Tibial nerve (tissue), 4 donors: ENCODE measurements at places on chromosomes 1 and 21. TPM values are rescaled to one million over a fixed set of nuclear protein-coding genes. Genes with fewer than 3 reads are reported as not detected.
A peak's percentile ranks its signal among the peaks of the same experiment; 100 is the strongest.

The OR2L3 gene
- not detected for total RNA-seq

- no peaks in the 10 kb centered on the region for H3K4me1 ChIP-seq
- no peak overlapping the region for H3K4me3 ChIP-seq
- no peak overlapping the region for H3K27ac ChIP-seq
- no peaks in the 10 kb centered on the region for H3K36me3 ChIP-seq
Observed at GRCh38 chr1:157771661-157772425, 5.1 kb downstream of the FCRL2 start.

DNA sequence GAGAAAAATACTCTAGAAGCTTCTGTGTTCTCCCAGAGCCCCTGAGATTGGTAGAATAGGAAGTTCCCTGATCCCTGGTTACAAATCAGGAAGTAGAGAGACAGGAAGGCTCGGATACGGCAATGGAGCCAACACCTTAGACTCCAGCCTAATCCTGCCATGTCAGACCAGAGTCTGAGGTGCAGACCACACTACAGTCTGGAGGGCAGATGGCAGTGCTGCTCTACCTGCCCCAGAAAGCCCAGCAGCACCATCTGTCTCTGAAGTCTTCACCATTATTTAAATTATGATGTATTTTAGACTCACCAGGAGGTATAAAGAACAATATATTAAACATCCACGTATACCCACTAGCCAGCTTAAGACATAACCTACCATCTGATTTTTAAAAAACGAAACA lies 93.0 kb downstream of the MTR start:
- H3K27ac ChIP-seq, result no peak overlapping the region
- H3K27me3 ChIP-seq, result no peaks in the 10 kb centered on the region
- H3K4me1 ChIP-seq, result no peaks in the 10 kb centered on the region
- no peak for DNase-seq
- peaks cover 2% of the 10 kb centered on the region for H3K36me3 ChIP-seq

GRCh38 chr21:27580276-27580675 lies 613.4 kb upstream of the ADAMTS5 start:
- no peaks in the 10 kb centered on the region for H3K4me1 ChIP-seq
- H3K27ac ChIP-seq, result no peak overlapping the region
- DNase-seq, result no peak
- no peaks in the 10 kb centered on the region for H3K27me3 ChIP-seq
- H3K36me3 ChIP-seq, result no peaks in the 10 kb centered on the region

GRCh38 chr1:78304761-78305160 lies 186.0 kb upstream of the PTGFR start:
- H3K4me3 ChIP-seq, result no peak overlapping the region
- H3K27ac ChIP-seq, result no peak overlapping the region
- no peak for DNase-seq
- no peaks in the 10 kb centered on the region for H3K36me3 ChIP-seq
- H3K4me1 ChIP-seq, result no peaks in the 10 kb centered on the region
- H3K27me3 ChIP-seq, result no peaks in the 10 kb centered on the region

DNA sequence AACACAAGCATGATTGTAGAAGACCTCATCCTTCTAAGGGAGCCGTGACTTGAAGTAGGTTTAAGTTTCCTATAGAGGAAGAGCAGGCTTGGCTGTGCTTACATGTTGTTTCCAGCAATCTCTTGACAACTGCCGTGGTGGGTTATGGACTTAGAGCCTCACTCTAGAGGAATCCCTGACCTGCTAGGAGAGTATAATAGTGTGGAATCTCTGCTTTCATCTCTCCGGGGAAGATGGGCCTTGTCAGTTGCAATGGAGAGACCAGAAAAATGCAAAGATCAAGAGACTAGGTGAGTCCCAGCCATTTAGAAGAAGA lies 137.6 kb downstream of the MIS18A start:
- no peak overlapping the region for H3K4me3 ChIP-seq
- H3K36me3 ChIP-seq, result no peaks in the 10 kb centered on the region
- H3K4me1 ChIP-seq, result no peaks in the 10 kb centered on the region
- H3K27me3 ChIP-seq, result no peaks in the 10 kb centered on the region
- no peak for DNase-seq
- H3K27ac ChIP-seq, result no peak overlapping the region

The FHAD1 gene
- total RNA-seq, result 0.63 TPM

GRCh38 chr1:112358798-112359408 lies 37.1 kb upstream of the CTTNBP2NL start:
- H3K4me1 ChIP-seq, result no peaks in the 10 kb centered on the region
- peak overlapping the region; percentile 92 for H3K27ac ChIP-seq
- H3K36me3 ChIP-seq, result no peaks in the 10 kb centered on the region
- H3K4me3 ChIP-seq, result peak overlapping the region; percentile 51
- peak; percentile 71 for DNase-seq
- H3K27me3 ChIP-seq, result no peaks in the 10 kb centered on the region

GRCh38 chr1:50152236-50152635 lies 43.5 kb downstream of the ELAVL4 start:
- H3K27ac ChIP-seq, result no peak overlapping the region
- no peaks in the 10 kb centered on the region for H3K4me1 ChIP-seq
- H3K27me3 ChIP-seq, result no peaks in the 10 kb centered on the region
- DNase-seq, result no peak
- no peaks in the 10 kb centered on the region for H3K36me3 ChIP-seq

DNA sequence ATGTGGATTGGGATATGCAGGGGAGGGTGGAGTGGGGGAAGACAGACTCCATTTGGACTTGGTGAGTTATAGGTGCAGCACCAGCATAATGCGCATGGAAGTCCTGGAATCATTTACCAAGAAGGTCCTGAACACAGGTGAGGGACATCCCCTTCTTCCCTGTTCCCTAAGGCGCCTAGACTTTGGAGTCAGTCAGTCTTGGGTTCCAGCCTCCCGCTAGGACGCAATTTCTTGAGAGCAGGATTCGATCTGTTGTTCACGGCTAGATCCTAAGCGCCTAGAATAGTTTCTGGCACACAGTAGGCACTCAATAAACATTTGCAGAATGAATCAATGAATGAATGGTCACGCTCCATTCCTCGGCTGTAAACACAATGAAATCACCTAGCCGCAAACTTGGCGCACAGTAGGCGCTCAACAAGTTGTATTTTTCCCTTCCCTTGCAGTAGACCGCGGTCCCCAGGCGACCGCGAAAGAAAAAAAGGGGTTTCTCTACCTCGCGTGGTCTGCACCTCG lies 1.0 kb upstream of the AK4 start:
- no peak for DNase-seq
- peak overlapping the region; percentile 64 for H3K4me3 ChIP-seq
- no peaks in the 10 kb centered on the region for H3K36me3 ChIP-seq
- H3K27me3 ChIP-seq, result no peaks in the 10 kb centered on the region

The TNNI3K gene
- 4.1 TPM for total RNA-seq

The RASAL2 gene
- 44.8 TPM for total RNA-seq

The FNDC5 gene
- 0.21 TPM for total RNA-seq

The RAB42 gene
- total RNA-seq, result 8.7 TPM

The GPR161 gene
- total RNA-seq, result 8.1 TPM

GRCh38 chr1:229347528-229347927 lies 4.7 kb upstream of the CCSAP start:
- no peak overlapping the region for H3K4me3 ChIP-seq
- no peaks in the 10 kb centered on the region for H3K4me1 ChIP-seq
- H3K36me3 ChIP-seq, result no peaks in the 10 kb centered on the region
- no peaks in the 10 kb centered on the region for H3K27me3 ChIP-seq

The CYP2J2 gene
- 17.8 TPM for total RNA-seq

GRCh38 chr1:226428791-226429461 lies 21.0 kb upstream of the PARP1 start:
- H3K27me3 ChIP-seq, result no peaks in the 10 kb centered on the region
- H3K27ac ChIP-seq, result no peak overlapping the region
- no peak overlapping the region for H3K4me3 ChIP-seq
- no peak for DNase-seq

DNA sequence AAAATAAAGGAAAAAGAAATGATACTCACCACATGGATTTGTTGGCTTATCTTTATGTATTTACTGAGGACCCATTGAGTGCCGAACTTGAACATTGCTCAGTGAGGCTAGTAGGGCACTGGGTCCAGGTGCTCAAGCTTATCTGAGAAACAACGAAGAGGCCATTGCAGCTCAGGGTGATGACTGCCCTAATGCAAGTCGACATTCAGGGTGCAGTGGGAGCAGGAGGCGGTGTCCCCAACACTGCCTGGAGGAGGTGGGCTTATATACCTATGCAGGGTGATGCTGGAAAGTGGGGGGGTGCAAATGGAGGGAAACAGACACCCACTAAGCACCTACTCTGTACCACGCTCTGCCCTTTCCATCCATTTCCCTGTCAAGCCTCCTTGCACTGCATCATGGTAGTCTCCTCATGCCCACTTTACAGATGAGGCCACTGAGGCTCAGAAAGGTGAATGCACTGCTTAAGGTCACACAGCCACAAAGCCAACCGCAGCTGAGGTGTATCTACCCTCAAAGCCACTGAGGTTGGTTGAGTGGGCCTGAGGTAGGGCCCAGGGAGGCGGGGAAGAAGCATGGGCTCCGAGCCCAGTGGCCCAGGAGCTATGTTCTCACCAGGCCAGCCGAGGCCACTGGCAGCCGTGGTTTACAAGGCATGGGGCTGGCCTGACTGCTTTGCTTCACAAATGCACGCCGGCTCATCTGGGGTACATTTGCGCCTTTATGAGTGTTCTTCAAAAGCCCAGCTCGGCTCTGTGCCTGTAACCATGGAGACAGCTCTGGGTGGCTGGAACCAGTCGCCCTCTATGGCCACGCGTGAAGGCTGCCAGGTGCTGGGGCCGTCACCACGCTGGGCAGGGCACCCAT lies 103.8 kb downstream of the EPHB2 start:
- no peaks in the 10 kb centered on the region for H3K36me3 ChIP-seq
- no peaks in the 10 kb centered on the region for H3K27me3 ChIP-seq
- peaks cover 22% of the 10 kb centered on the region for H3K4me1 ChIP-seq
- DNase-seq, result peak; percentile 75
- no peak overlapping the region for H3K4me3 ChIP-seq

GRCh38 chr1:10536133-10536770 lies 61.5 kb downstream of the PEX14 start:
- H3K27ac ChIP-seq, result no peak overlapping the region
- H3K36me3 ChIP-seq, result peaks cover 22% of the 10 kb centered on the region
- no peaks in the 10 kb centered on the region for H3K27me3 ChIP-seq
- DNase-seq, result no peak
- H3K4me3 ChIP-seq, result no peak overlapping the region
- H3K4me1 ChIP-seq, result no peaks in the 10 kb centered on the region

The GPR25 gene
- total RNA-seq, result not detected

DNA sequence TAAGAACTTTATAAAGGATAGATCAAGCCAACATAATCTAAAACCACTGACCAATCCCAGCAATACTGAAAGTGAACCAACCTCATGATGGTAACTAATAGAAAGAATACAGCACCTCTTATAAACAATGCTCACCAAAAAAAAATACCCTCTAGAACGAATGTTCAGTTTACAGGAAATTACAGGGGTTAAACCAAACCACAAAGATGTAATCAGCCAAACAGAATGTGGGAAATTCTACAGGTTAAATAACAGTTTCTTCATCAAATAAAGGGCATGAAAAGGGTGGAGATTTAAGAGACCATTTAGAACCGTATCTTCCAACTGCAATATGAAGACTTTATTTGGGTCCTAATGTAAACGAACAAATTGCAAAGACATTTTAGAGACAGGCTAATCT lies 30.4 kb downstream of the ARID4B start:
- no peak overlapping the region for H3K27ac ChIP-seq
- H3K4me1 ChIP-seq, result peaks cover 42% of the 10 kb centered on the region
- no peak for DNase-seq
- H3K27me3 ChIP-seq, result no peaks in the 10 kb centered on the region
- no peak overlapping the region for H3K4me3 ChIP-seq

- peaks cover 24% of the 10 kb centered on the region for H3K4me1 ChIP-seq
- H3K27ac ChIP-seq, result peak within 1 kb of the TSS; percentile 86
- peaks cover 6% of the 10 kb centered on the region for H3K36me3 ChIP-seq
- DNase-seq, result no peak
Observed at GRCh38 chr1:35557118-35557610, at the start of gene KIAA0319L. Gene KIAA0319L (minus strand): TSS chr1:35557403. CDS start chr1:35554491, 2,912 bp downstream.

GRCh38 chr1:67644566-67644965 lies 40.4 kb upstream of the GADD45A start:
- no peaks in the 10 kb centered on the region for H3K27me3 ChIP-seq
- no peak overlapping the region for H3K27ac ChIP-seq
- no peak overlapping the region for H3K4me3 ChIP-seq
- no peaks in the 10 kb centered on the region for H3K36me3 ChIP-seq
- peaks cover 31% of the 10 kb centered on the region for H3K4me1 ChIP-seq

DNA sequence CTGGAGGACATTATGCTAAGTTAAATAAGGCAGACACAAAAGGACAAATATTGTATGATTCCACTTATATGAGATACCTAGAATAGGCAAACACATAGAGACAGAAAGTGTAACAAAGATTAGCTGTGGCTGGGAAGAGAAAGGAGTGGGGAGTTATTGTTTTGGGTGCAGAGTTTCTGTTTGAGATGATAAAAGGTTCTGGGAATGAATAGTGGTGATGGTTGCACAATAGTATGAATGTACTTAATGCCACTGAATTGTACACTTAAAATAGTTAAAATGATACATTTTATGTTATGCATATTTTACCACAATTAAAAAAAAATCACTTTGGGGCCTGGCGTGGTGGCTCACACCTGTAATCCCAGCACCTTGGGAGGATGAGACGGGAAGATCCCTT lies 21.2 kb upstream of the ERO1B start:
- no peaks in the 10 kb centered on the region for H3K36me3 ChIP-seq
- no peak for DNase-seq
- H3K27ac ChIP-seq, result no peak overlapping the region
- H3K27me3 ChIP-seq, result no peaks in the 10 kb centered on the region

DNA sequence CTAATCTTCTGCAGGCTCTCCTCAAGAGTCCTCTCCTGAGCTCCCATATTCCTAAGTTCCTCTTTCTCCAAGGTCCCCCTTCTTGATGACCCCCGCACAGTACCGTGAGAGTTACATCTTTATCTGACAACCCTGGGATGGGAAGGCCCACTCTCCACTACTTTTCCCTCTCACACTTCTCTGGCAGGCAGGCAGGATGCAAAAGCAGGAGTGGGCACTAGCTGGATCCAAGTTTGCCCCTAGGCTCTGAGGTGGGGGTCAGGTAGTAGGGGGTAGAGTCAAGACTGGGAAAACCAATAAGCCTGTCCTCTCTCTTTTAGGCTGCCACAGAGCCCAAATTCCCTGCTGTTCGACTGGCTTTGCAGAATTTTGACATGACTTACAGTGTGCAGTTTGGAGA lies 3.9 kb downstream of the NSUN4 start:
- peaks cover 9% of the 10 kb centered on the region for H3K4me1 ChIP-seq
- no peak overlapping the region for H3K27ac ChIP-seq
- no peaks in the 10 kb centered on the region for H3K27me3 ChIP-seq
- DNase-seq, result no peak
- no peak overlapping the region for H3K4me3 ChIP-seq
- no peaks in the 10 kb centered on the region for H3K36me3 ChIP-seq

DNA sequence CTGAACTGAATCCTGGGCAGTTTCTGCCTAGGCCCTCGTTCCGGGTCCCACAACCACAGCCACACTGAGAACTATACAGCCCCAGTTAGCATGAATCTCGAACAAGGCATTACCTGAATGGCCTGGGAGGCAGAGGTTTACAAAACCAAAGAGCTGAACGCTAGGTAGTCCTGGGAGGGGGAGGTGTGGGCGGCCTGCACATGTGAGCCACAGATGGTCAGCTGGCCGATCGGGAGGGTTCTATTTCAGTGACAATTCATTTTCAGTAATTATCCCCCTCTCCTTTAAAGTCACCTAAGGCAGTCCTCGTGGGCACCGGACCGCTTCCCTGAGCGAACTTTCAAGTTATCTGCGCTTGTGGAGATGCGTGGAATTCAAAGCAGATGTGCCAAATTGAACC lies 111.9 kb downstream of the GLIS1 start:
- H3K36me3 ChIP-seq, result no peaks in the 10 kb centered on the region
- H3K4me1 ChIP-seq, result no peaks in the 10 kb centered on the region
- H3K27ac ChIP-seq, result no peak overlapping the region
- no peaks in the 10 kb centered on the region for H3K27me3 ChIP-seq
- no peak overlapping the region for H3K4me3 ChIP-seq

The SPRR3 gene
- total RNA-seq, result not detected

The TLR5 gene
- total RNA-seq, result 19.2 TPM

The NPR1 gene
- total RNA-seq, result 40.2 TPM
